ENCODE measurements at places on chromosomes 1 and 21.

DNA sequence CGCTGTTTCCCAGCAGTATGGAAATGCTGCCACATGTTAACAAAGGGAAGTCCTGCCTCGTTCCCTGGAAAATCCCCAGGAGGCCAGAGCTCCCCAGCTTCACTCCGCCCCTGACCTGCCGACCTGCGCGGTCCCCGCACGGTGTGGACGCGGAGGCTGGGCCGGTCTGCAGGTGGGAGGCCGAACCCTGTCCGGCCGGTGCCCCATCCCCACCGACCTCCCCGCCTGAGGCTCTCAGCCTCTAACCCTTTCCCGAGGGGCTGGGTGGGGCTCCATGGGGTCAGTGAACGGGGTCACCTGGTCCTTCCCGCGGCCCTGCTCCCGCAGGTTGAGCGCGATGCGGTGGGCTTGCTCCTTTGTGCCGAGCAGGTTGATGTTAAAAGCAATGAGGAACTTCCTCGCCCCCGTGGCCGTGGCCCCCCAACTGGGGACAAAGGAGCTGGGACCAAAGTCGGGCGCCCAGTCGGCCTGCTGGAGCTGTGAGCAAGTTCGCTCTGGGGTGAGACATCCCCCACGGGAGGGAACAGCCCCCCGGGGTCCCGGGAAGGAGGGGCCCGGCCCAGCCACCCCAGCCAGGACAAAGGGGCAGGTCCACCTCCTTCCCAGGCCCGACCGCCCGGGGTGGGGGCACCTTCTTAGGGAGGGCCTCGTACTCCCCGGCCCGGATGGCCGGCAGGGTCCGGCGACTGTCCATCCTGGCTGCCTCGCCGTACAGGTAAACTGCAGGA, 4.0 kb downstream of the FTCD start:
- no peak for DNase-seq

- no peak for DNase-seq
Observed at GRCh38 chr1:70754701-70755100, 292.9 kb downstream of the PTGER3 start.

- DNase-seq: no peak
Observed at GRCh38 chr1:9246841-9247785, 12.5 kb downstream of the H6PD start.

- DNase-seq: no peak
Observed at GRCh38 chr1:4344065-4344732, 310.2 kb upstream of the AJAP1 start.

DNA sequence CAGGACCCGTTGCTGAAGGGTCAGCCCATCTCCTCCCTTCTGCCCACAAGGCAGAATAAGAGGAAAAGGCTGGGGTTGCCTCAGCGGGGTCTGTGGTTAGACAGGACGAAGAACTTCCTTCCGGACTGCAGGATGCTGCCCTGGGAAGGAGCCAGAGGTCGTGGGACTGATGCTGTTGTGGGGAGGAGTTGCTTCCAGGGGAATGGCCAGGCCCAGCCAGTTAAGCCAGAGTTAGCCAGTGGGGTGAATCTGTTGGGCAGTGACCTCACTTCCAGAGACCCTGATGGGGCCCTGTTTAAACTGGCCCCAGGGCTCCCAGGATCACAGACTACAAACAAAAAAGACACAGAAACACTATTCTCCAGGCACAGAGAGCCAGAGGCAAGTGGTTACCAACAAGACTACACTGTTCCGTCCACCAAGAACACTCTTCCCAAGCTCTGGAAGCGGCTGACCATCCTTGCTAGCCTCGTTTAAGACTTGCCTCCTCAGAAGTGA, 13.0 kb downstream of the FAM229A start:
- DNase-seq: no peak

- DNase-seq: no peak
Observed at GRCh38 chr1:204463125-204464060, 31.2 kb downstream of the PIK3C2B start.

GRCh38 chr1:3912809-3913685, 13.0 kb upstream of the C1orf174 start:
- no peak for DNase-seq

- DNase-seq: no peak
Observed at GRCh38 chr1:31181515-31182343, 58.0 kb downstream of the NKAIN1 start.

DNA sequence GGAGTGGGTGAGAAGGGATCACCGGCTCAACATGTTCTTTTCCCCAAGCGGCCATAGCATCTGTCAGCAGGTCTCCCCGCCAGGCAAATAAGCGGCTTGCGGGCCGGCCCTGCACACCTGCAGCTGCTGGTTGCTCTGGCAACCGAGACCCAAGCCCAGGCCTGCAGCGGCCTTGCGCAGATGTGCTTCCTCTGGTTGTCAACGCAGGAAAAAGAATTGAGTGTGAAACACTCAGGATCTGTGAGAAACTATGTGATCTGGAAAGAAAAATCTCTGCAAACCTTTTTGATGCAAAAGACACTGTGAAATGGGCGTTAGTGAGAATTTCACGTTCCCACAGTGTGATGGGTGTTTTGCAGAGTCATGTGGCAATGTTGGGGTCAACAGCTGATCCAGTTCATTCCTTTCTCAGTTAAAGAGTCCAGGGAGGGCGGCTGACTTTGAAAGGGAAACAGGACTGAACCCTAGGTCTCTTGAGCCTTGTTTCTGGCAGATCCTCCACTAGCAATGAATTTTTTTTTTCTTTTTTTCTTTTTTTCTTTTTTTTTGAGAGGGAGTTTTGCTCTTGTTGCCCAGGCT, 28.4 kb downstream of the TOMM20 start:
- DNase-seq: no peak

DNA sequence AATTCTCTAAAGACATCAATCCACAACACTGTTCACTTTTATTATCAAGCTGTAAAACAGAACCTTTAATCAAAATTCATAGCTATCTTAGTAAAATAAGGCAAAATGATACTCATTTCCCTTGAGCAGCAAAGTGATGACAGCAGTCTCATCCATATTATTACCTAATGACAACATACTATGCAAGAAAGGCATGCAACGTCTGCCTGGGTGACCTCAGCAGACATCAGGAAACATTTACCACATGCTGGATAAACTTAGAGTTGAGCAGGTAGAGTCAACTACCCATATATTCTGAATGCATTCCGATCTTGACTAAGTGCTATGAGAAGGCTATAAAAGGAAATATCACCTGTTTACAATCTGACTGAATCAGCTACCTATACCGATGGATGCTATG, 145.1 kb downstream of the SIPA1L2 start:
- DNase-seq: no peak

- no peak for DNase-seq
Observed at GRCh38 chr1:33735624-33736023, 128.3 kb upstream of the HMGB4 start.

DNA sequence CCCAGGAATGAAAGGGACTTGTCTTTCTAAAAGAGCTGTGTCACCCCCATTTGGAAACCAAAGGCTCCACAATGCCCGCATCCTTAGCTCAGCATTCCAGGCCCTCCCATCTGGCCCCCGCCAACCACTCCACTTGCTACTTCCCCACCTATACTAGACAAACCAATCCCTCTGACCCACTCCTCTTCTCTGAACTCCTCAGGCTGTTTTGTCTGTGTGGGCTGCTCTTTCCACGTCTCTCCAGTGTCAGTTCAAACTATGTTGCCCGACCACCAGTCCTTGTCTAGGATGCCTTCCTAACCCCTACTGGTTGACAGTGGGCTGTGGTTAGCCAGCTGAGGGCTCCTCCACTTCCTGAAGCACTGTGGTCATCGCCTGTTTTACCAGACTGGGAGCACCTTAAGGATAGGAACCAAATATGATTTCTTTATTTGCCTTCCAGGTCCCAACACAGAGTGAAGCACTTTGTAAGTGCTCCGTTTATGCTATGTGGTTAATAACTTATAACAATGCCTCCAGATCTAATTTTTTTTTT, 8.1 kb upstream of the COA7 start:
- DNase-seq: no peak

DNA sequence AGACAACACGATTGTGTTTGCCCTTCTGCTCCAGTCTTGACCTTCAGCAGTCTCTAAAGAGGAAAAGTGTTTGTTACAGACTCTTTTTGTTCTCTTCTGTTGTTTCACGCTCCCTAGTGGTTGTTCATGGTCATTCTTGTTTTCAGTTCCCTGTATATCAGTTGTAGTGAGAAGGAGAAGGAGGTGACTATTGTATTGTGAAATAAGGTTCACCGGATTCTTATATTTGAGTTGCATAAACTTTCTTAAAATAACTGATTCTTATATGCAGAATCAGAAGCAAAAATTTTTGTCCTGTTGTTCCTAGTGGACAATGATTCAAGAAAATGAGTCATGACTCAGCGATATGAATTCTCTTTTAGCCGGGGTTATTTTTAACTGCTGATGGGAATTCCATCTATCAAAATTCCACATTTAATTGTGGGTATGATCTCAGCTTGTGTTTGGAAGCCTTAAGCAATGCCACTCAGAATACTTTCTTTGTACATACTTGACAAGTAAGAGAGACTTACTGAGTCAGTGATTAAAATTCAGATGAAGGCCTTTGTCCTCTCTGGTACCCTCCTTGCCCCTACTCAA, 152.2 kb downstream of the CLEC20A start:
- DNase-seq: peak; percentile 85

DNA sequence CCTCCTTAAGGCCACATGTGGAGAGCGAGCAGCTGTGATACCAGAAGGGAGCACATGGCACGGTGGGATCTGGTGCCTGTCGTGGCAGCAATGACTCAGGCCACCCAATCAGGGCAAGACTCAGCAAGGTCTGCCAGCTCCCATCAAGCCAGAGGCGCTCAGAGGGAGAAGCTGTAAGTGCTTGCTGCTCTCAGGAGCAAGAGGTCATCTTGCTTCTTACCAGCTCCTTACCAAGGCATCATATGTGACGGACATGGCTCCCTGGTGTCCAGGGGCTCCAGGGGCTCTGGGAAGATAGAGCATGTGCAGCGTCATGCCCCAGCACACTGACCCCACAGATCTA, 72.9 kb downstream of the ITPKB start:
- DNase-seq: no peak

DNA sequence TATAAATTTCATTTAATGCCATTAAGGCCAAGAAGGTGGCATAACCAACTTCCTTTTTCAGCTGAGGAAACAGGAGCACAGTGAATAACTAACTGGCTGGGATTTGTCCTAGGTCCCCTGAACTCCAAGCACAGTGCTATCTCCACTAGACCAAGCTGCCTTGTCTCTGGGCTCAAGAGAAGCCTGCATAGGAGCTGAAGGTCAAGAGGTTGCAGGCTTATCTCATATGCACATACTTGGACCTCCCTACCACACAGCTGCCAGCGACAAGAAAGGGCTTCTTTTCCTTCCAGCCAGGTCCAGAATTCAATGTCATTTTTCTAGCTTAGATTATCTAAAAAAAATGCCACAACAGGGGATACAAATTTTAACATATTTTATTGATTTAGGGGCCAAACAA, 27.1 kb downstream of the AK2 start:
- no peak for DNase-seq

GRCh38 chr1:197199923-197200271, 53.4 kb upstream of the ASPM start:
- DNase-seq: no peak

GRCh38 chr1:229325401-229325800, 17.4 kb downstream of the CCSAP start:
- no peak for DNase-seq
